ENCODE measurements at places on chromosomes 3 and 15.

GRCh38 chr3:196471551-196471950 is 32.0 kb downstream of the RNF168 start:
- H3K4me3 ChIP-seq = no peak overlapping the region
- H3K4me1 ChIP-seq = no peaks in the 10 kb centered on the region
- no peak for DNase-seq
- H3K27me3 ChIP-seq = no peaks in the 10 kb centered on the region
- H3K27ac ChIP-seq = no peak overlapping the region
- H3K36me3 ChIP-seq = peaks cover 47% of the 10 kb centered on the region

- H3K4me3 ChIP-seq = no peak overlapping the region
- no peak for DNase-seq
- no peak overlapping the region for H3K27ac ChIP-seq
- H3K36me3 ChIP-seq = no peaks in the 10 kb centered on the region
- no peaks in the 10 kb centered on the region for H3K27me3 ChIP-seq
Measured at GRCh38 chr3:160331127-160331937, 67.7 kb downstream of the IFT80 start.

- H3K36me3 ChIP-seq = peaks cover 23% of the 10 kb centered on the region
- peak; percentile 93 for DNase-seq
- no peaks in the 10 kb centered on the region for H3K27me3 ChIP-seq
- peaks cover 54% of the 10 kb centered on the region for H3K4me1 ChIP-seq
- H3K4me3 ChIP-seq = no peak overlapping the region
Measured at GRCh38 chr15:65094294-65094995, 17.9 kb downstream of the KBTBD13 start.

DNA sequence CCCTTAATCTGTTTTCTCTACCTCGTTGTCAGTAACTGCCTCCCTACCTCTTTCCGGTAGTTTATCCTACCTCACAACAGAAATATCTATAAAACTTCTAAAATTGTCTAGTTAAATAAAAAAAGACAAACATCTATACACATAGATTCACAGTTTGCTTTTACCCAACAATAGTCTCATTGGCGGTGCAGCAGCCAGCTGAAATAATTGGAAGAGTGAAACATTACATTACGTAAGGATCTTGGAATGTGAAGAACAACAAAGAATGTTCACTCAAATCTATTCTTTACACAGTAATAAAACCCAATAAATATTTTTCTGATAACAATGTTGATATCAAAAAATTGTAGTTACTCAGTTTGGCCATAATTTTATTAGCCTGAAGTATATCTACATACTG is 115.5 kb upstream of the ARPP21 start:
- H3K27ac ChIP-seq = no peak overlapping the region
- H3K4me1 ChIP-seq = no peaks in the 10 kb centered on the region
- no peaks in the 10 kb centered on the region for H3K36me3 ChIP-seq
- DNase-seq = no peak
- no peaks in the 10 kb centered on the region for H3K27me3 ChIP-seq

- H3K4me3 ChIP-seq = no peak overlapping the region
- no peaks in the 10 kb centered on the region for H3K4me1 ChIP-seq
- DNase-seq = no peak
- H3K27ac ChIP-seq = no peak overlapping the region
Measured at GRCh38 chr3:44077267-44077666, 164.4 kb upstream of the TOPAZ1 start.

DNA sequence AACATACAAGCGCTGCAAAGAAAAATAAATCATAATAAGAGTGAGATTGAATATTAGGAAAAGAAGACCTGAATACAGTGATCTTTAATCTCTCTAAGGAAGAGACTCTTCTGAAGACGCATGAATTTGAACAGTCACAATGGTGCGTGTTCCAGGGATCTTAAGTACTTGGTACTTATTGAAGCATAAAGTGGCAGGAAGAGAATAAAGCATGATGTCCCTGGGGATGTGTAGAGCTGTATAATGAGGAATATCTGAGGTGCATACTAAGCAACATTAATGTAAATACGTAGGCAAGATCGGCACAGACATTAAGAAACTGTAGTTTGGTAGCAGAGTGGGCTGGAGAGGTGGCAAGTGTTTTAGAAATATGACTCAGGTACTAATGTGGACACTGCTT is 246.2 kb upstream of the MCTP2 start:
- H3K36me3 ChIP-seq = no peaks in the 10 kb centered on the region
- no peaks in the 10 kb centered on the region for H3K27me3 ChIP-seq

DNA sequence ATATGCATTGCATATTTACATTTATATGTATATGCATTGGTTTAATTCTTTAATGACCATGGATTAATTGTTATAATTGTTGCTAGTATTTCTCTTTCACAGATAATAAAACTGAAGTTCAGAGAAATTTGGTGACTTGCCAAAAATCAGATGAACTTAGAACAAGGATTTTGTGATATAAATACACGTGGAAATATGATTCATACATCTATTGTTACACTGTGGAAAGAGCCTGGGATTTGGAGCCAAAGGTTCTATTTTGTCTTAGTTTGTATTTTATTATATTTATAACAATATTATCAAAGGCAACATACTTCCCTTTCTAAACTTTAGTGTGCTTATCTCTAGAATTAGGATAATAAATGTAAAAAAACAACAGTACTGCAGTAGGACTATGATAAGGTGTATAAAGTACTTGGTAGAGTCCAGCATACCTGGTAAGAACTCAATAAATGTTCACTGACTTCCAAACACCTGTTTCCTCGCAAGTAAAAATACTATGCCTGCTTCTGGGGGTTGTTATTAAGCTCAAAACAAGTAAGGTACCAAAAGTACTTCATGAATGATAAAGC is 342.9 kb downstream of the THSD4 start:
- no peak overlapping the region for H3K27ac ChIP-seq
- no peak for DNase-seq
- H3K4me3 ChIP-seq = no peak overlapping the region
- no peaks in the 10 kb centered on the region for H3K36me3 ChIP-seq
- no peaks in the 10 kb centered on the region for H3K27me3 ChIP-seq
- no peaks in the 10 kb centered on the region for H3K4me1 ChIP-seq

GRCh38 chr3:18739099-18739433 is 313.9 kb upstream of the SATB1 start:
- H3K27ac ChIP-seq = no peak overlapping the region
- H3K4me3 ChIP-seq = no peak overlapping the region
- H3K27me3 ChIP-seq = no peaks in the 10 kb centered on the region
- DNase-seq = no peak
- no peaks in the 10 kb centered on the region for H3K36me3 ChIP-seq

Measured in tibial artery (tissue), 4 donors.